Bronchus fibroblast of lung (primary cell): ENCODE measurements at places on chromosomes 6 and 20. TPM values are rescaled to one million over a fixed set of nuclear protein-coding genes. Genes with fewer than 3 reads are reported as not detected.

Gene LAMP5
- total RNA-seq = not detected in 2 replicates

Gene RIMS1
- total RNA-seq = under 0.01 and 0.45 TPM in 2 replicates

Gene ZNF341
- 1.3 and 1.9 TPM in 2 replicates for total RNA-seq

Gene SMOC2
- total RNA-seq = not detected in 2 replicates

Gene BPIFB2
- not detected in 2 replicates for total RNA-seq
